Upper lobe of right lung (tissue), 1 donor: ENCODE measurements at places on chromosomes 7 and 10. TPM values are rescaled to one million over a fixed set of nuclear protein-coding genes. Genes with fewer than 3 reads are reported as not detected.

Gene RHOBTB1
- total RNA-seq: 14.5 TPM

Gene PLPP4
- total RNA-seq: 0.38 TPM

Gene KIN
- total RNA-seq: 11.9 TPM

DNA sequence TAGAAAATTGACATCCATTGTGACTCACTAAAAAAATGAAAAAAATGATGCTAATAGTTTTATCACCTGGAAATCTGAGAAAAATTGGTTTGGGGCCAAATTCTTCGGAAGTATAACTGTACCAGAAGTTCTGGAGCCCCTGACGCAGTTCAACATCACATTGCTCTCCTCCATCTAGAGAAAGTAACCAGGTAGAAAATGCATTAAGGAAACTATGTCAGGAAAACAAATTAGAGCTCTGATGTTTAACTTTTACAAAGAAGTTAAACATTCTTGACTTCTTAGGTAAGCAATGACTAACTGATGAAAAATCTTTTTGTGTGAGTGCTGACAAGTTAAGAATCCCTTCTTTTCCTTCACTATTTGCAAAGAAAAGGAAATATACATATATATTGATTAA, 61.1 kb upstream of the TMEM196 start:
- H3K27me3 ChIP-seq: no peaks in the 10 kb centered on the region
- no peak overlapping the region for H3K4me3 ChIP-seq
- DNase-seq: no peak
- no peak overlapping the region for H3K27ac ChIP-seq

- no peaks in the 10 kb centered on the region for H3K27me3 ChIP-seq
- no peaks in the 10 kb centered on the region for H3K36me3 ChIP-seq
- H3K27ac ChIP-seq: no peak overlapping the region
- H3K4me3 ChIP-seq: no peak overlapping the region
- no peaks in the 10 kb centered on the region for H3K4me1 ChIP-seq
Measured at GRCh38 chr7:132210821-132211220, 365.4 kb downstream of the PLXNA4 start.

DNA sequence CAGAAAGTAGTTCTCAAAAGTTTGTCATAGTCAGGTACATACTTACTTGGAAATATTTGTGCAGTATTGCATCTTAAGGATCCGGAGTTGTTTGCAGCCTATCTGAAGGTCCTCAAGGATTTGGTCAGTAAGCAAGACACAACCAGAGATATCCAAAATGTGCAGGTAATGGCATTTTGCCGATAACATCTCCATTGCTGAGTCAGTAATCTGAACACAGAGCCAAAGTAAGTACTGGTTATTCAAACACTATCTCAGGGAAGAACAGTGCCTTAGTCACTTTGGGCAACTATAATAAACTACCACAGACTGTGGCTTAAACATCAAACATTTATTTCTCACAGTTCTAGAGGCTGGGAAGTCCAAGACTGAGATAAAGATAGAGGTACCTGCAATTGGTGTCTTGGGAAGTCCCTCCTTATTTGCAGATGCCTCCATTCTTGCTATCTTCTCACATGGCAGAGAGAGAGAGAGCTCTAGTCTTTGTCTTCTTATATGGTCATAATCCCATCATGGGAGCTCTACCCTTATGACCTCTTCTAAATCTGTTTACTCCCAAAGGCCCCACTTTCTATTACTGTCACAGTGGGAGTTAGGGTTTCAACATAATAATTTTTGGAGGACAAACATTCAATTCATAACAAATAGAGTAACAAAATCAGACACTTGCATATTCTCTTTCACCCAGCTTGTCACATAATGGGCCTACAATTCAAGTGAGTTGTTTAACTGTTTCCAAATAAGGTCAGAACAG, 73.4 kb downstream of the FAM185A start:
- no peaks in the 10 kb centered on the region for H3K27me3 ChIP-seq
- H3K27ac ChIP-seq: no peak overlapping the region
- H3K36me3 ChIP-seq: peaks cover 12% of the 10 kb centered on the region
- no peak for DNase-seq

DNA sequence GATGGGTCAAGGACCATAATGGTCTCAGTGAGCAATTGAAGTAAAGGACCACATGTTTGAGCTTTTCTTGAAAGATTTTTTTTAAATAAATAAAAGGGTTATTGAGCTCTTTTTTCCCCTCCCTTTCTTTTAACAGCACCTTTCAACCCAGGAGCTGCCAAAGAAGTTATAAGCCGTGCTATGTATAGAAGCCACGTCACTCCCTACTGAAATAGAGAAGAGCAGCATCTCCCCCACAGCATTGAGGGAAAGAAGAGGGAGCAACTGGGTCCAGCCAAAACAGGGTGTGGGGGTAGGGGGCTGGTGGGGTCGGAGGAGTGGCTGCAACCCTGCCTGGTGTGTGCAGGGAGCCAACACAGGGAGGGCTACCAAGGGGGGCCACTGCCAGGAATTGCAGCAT, 227.2 kb downstream of the PLXNA4 start:
- no peak overlapping the region for H3K4me3 ChIP-seq
- H3K36me3 ChIP-seq: no peaks in the 10 kb centered on the region
- no peak for DNase-seq
- no peaks in the 10 kb centered on the region for H3K27me3 ChIP-seq
- H3K27ac ChIP-seq: no peak overlapping the region

GRCh38 chr10:46326971-46327370, 40.2 kb downstream of the ANTXRL start:
- DNase-seq: no peak
- no peak overlapping the region for H3K27ac ChIP-seq
- H3K36me3 ChIP-seq: no peaks in the 10 kb centered on the region
